ENCODE measurements at places on chromosomes 7 and 10.

DNA sequence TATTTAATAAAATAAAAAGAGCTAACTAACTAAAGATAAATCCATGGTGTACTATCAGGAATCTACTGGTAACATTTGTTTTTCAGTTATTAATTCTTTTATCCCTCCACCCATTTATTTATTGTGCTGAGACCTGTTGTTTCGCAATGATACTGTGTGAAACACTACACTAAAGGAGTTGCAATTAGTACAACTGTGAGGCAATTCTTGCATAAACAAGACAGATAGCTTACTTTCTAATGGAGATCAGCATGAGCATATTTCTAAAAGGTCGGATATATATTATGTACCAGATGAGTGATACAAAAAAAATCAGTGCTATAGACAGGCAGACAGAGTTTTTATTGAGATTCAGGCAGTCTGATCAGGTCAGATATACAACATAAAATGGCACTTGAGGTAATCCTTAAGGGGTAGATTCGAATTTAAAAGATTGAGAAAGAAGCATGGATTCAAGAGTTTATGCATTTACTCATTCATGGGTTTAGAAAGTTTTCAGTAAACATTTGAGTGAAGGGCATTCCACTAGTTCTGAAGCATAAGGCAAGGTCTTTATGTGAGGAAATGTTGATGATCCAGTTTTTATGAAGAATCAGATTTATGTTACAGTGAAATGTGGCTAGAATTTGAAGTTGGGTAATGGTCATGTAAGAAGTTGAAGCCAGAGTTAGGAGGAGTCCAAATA is 147.6 kb downstream of the POLR1F start:
- no peak for DNase-seq

GRCh38 chr10:80500572-80501380 is 36.9 kb upstream of the SH2D4B start:
- peak; percentile 74 for DNase-seq

DNA sequence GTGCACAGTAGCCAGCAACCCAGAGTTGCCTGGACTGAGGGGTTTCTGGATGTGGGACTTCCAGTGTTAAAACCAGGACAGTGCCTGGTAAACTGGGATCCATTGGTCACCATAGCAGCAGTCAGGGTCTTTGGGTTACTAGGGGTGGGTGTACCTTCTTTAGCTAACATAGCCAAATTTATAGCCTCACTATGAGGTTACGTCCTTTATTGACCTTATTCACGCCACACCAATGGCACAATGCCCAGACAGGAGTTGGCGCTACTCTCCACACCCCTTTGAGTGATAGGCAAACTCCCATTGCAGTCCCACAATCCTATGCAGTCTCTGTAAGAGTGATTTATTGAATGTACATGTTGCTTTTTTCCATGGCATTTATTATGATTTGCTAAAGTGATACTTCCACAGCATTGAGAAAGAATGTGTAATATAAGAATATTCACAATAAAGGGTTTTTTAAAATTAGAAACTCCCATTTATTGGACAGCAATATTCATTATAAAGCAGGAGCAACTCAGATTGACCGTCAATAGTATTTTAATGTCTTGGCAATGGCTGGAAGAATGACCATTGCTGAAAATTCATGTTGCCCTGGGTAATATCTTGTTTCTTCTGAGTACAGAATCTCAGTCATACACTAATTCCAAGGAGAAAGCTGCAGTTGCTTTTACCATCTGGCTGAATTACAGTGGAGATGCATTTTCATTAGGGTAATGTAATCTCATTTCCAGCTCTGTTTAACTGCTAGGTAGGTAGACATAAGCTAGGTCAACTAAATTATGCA is 26.1 kb downstream of the IFIT5 start:
- DNase-seq = no peak

- DNase-seq = no peak
Observed at GRCh38 chr10:91022390-91022789, 101.5 kb upstream of the ANKRD1 start.

GRCh38 chr7:92925876-92926696 is 89.7 kb upstream of the CDK6 start:
- DNase-seq = no peak

DNA sequence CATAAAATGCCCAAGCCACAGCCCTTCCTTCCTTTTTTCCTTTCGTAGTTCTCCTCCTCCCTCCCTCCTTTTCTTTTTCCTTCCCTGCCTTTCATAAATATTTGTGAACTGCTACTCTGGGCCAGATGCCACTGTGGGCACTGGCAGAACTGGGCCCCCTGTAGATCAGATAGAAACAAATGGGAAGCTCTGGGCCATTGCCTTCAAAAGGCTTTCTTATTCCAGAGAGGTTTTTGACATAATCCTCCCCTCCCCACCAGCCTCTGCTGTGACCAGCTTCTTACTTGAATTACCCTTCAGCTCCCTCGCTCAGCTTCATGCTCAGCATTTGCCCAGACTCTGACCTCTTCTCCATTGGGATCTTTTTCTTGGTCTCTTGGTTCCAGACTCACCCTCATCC is 886.8 kb downstream of the LRMDA start:
- no peak for DNase-seq

GRCh38 chr10:113022265-113022664 is 72.2 kb downstream of the TCF7L2 start:
- no peak for DNase-seq

DNA sequence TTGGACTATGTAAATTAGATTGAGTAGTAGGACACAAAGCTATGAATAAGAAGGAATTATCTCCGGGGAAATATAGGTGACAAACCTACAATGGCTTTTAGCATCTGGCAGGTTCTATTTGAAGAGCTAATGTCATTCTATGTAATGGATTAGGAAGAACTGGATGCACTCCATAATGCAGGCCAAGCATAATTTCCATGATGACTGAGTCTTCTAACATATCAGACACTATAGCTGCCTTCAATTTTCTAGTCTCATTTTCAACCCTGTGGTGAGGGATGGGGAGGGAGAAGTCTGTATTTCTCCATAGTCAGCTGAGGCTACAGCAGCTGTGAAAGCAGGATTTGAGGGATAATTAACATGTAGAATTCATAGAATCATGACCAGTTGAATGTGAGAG is 390.4 kb upstream of the LRRTM3 start:
- no peak for DNase-seq
